CD4-positive, alpha-beta T cell (primary cell): ENCODE measurements at places on chromosomes 6 and 20.

- DNase-seq = peak; percentile 30
These were observed 21.5 kb upstream of the TMEM244 start for GRCh38 chr6:129882510-129883023.

DNA sequence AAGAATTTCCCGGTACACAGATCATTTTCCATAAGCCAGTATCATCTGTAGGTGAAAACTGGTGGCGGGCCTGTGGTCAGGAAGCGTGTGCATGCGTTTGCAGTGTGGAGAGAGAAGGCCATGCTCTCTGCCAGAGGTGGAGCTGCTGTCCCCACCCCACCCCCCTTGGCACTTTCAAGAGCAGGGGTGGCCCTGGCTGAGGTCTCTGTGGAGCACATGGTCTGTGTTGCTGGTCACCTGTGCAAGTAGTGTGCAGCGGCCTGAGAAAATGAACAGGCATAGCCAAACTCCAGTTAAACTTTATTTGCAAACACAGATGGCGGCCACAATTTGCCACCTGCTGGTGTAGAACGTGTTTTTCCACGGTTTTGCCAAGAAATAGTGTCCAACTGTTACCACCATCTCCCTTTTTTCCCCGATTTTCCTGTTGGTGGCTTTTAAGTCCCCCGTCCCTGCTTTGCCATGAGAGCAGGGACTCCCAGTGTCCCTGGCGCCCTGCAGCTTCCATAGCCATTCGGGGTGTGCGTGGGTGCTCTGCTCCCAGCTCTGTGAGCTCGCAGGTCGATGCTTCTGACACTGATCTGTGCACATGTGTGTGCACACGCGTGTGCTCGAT, 2.5 kb downstream of the ADRM1 start:
- DNase-seq = no peak

DNA sequence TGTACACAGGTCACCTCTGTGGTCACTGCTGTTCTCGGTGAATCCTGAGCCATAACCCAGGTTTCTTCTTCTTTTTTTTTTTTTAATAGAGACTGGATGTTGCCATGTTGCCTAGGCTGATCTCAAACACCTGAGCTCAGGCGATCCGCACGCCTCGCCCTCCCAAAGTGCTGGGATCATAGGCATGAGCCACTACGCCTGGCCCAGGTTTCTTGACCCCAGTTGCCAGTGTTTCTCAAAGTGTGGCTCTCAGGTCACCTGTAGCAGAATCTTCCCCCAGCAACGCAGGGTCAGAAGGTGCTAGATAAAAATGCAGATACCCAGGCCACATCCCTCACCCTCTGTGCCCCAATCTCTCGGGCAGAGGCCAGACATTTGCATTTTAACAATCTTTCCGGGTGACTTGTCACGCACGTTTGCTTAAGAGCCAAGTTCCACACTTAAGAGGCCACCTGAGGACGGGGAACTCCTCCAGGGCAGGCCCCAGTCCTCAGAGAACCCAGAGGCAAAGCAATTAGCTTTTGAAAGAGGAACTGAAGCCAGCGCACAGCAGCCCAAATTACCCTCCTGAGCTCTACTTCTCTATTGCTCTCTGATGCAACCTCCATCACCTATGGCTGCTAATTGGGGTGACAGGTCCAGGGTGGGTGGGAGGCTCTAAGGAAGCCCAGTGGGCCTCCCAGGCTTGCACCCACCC, 81.8 kb downstream of the NFATC2 start:
- peak; percentile 37 for DNase-seq

- DNase-seq = no peak
These were observed 39.3 kb downstream of the BEND3 start for GRCh38 chr6:107075951-107076381.

DNA sequence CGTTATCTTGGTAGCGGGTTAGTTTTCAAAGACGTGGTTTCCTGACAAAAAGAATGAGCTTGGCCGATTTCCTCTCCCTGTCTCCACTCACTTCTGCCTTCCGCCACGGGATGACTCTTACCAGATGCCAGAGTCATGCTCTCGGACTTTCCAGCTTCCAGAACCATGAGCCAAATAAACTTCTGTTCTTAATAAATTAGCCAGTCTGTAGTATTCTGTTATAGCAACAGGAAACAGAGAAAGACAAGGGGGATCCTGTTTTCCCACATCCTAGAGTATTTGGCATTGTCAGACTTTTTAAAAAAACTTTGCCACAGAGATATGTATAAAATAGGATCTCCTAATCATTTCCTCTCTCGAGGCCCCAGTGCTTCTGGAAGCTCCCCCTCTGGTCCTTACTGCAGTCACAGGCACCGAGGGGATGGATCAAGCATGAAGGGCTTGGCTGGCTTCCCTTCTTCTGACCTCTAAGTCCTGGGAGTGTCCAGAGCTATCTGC, 84.9 kb upstream of the NAA20 start:
- DNase-seq = no peak

DNA sequence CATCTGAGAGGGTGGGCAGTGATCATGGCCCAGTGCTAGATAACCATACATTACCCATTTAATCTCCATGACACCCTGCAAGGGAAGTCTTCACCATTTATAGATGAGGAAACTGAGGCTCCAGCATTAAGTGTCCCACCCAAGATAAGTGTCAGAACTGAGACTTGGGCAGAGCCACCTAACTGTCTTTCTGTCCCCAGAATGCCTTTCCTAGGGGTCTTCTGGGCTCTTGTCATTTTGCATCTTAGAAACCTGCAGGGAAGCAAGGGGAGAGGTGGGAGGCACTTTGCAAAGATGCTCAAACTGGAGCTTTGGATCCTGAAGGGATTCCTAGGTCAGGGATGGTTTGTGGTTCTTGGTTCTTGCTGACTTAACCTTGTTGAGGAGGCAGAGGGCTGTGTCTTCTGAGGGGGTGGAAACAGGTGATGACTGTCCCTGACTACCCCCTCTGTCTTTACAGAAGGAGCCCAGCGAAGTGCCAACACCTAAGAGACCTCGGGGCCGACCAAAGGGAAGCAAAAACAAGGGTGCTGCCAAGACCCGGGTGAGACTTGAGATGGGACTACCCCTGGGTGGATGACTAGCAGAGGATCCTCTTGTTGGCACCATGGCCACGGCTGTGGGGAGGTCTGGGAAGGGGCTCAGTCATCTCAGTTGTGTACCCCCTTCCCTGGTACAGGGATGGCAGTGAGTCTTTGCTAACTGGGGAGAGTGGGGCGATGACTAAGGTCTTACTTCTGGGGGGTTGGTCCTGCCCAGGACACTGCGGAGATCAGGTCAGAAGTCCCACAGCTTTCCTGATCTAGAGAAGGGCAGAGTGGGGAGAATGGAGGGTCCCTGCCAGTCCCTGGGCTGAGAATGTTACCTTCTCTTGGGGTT, 5.8 kb downstream of the HMGA1 start:
- DNase-seq = no peak

GRCh38 chr6:167776906-167777627, 49.6 kb upstream of the AFDN start:
- DNase-seq = no peak

DNA sequence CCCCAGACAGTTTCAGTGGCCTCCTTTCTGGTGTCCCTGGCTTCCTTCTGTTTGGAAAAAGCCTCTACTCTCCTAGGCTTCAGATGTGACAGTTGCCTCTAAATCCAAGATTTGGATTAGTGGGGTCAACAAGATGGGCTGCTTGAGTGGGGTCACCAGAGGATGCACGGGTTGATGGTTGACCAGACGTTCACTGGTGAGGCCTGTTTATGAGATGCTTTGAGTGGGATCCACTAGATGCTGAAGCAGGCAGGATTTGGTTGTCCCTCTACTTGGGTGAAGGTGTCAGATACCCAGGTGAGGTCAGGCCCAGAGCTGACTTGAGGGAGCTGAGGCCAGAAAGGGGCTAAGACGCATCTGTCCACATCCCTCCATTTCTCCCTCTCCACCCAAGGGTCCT, 8.1 kb upstream of the DLGAP4 start:
- no peak for DNase-seq

DNA sequence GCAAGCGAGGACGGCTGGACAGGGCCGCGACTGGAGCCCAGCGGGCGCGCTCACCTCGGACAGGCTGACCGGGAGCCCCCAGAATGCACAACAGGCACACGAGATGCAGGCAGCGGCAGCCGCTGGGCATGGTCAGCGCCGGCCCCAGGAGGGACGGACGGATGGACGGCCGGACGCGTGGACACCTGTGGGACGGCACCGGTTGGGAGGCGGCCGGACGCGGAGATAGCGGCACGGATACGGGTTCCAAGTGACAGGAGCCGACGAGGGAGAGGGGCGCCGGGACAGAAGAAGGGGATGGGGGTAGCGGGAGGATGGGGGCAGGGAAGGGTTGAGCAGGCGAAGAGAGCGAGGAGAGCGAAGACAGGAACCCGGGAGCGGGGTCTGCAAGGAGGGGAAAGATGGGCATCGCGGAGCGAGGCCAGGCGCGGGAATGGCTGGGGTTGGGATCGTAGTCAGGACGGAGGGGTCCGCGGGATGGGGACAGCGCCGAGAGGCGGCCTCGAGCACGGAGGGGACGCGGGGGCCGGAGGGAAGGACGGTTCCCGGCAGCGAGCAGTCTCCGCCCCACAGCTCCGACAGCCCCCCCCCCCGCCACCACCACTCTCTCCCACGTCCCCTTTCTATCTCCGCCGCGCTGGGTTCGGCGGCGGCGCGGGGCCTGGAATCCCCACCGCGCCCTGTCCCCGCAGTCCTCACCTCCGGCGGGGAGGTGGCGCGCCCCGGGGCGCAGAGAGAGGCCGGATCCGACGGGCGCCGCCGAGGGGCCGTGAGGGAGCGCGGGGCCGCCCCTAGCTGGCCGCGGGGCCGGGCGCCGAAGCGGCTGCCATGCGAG, 435 bp downstream of the DLK2 start:
- DNase-seq = peak; percentile 26

DNA sequence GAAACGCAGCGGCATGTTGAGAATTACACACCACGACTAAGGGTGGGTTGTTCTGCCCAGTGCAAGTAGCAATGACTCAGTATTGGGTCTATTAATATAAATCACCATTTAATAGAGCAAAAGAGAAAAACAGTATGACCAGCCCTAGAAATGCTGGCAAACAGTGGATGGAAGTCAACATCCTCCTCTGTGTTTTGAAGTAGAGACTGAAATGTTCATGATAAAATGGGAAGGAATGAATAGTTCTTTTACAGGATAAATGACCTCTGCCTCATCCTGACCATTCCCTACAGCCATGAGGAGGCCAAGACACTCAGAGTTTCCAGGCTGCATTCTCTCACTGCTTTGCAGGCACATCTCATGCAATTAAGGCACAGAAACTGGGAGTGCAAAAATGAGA, 111.8 kb downstream of the PSMB1 start:
- DNase-seq = no peak

- DNase-seq = peak; percentile 41
These were observed 31.0 kb downstream of the GLO1 start for GRCh38 chr6:38671885-38672467.

- DNase-seq = no peak
These were observed 115.7 kb downstream of the UNC5CL start for GRCh38 chr6:40923326-40923725.

DNA sequence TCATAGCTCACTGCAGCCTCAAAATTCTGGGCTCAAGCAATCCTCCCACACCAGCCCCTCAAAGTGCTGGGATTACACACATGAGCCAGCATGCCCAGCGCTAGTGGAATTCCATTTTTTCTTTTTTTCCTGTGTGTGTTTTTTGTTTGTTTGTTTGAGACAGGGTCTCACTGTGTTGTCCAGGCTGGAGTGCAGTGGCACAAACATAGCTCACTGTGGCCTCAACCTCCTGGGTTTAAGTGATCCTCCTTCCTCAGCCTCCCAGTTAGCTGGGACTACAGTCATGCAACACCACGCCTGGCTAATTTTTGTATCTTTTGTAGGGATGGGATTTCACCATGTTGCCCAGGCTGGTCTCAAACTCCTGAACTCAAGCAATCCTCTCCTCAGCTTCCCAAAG, 14.1 kb upstream of the PARD6B start:
- no peak for DNase-seq

GRCh38 chr20:58308680-58309527, 611 bp upstream of the RAB22A start:
- DNase-seq = no peak

DNA sequence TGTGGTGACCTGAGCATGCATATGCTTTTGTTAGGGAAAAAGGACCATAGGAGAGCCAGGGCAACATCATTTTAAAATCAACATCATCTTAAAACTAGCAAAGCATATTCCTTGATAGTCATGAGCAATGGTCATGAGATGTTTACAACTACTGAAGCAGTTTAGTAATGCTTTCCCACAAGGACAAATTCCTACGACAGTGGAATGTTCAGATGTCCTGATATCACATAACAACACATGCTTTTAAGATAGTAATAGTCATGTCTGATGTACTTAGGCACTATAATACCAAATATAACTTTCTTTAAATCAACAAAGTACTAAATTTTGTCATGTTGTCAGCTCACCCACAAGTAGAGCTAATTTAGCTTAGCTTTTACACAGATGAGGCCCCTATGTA, 370.3 kb downstream of the HTR1B start:
- DNase-seq = no peak

- DNase-seq = no peak
These were observed 342.1 kb upstream of the NRSN1 start for GRCh38 chr6:23783901-23784300.

DNA sequence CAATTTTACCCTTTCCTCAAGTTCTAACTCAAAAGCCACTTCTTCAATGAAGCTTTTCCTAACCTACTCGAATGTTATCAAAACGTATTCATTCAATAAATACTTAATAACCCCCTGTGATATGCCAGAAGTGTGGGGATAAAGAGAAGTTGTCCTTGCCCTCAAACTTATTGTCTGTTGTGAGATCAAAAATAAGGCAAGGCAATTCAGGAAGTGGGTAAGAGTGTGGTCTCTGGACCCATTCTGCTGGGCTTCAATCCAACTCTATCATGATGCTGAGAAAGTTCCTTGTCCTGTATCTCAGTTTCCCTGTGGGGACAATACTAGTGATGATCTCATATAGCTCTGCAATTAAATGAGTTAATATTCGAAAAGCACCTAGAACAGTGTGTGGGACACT, 92.8 kb downstream of the PRDM1 start:
- no peak for DNase-seq

DNA sequence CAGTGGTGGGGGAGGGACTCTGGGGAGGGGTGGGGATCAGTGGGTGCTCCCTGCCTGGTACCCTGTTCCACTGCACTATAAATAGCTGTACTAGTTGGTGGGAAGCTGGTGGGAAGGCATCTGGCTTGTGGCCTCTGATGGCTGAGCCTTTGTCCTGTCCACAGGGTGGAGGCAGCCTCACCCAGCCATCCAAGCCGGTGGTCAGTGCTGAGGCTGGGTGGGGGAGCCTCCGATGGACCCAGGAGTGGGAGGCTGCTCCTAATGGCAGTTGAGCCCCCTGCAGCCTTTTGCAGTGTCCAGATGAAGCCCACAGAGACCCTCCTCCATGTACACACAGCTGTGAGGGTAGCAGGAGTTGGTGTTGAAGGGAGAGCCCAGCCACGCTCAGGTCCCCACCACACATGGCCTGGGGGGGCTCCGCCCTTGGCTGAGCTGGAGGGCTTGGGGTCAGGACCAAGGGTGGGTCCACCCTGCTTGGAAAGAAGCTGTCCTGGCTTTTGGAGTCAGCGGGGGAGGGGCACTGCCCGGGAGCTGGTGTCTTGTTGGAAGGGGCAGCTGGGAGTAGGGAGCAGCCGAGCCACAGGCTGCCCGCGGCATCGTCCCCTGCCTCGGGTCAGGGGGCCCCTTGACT, 2.5 kb downstream of the PPDPF start:
- DNase-seq = peak; percentile 1
